ENCODE measurements at places on chromosomes 16 and 17.

DNA sequence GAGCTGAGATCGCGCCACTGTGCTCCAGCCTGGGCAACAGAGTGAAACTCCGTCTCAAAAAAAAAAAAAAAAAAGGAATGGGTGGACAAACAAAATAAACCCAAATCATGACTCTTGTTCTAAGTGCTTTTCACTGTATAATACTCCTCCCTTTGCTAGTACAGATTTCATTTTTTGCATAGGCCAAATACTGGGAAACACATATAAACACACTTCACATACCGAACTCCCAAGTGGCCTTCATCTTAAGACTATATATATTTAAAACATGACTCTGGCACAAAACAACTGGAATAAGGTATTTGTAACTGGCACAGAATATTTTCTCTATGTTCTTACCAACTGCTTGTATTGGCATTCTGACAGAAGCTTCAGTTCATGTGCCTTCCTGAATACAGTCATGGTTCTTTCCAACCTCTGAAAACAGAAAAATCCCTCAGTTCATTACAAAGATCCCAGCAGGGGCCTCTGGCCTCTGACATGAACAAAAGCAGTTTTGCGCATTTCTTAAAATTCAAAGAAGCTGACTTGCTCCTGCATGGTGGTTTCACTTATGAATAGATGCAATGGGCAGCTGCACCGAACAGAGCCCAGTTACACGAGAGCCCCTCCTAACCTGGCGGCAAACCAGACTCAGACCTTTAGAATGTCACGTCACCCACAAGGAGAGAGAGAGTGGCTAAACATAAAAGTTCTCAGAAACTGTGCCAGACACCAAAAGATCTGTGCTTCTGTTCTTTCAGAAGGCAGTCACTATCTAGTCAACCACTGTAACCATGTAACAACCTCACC, 19.1 kb upstream of the COPRS start:
- DNase-seq, result no peak

DNA sequence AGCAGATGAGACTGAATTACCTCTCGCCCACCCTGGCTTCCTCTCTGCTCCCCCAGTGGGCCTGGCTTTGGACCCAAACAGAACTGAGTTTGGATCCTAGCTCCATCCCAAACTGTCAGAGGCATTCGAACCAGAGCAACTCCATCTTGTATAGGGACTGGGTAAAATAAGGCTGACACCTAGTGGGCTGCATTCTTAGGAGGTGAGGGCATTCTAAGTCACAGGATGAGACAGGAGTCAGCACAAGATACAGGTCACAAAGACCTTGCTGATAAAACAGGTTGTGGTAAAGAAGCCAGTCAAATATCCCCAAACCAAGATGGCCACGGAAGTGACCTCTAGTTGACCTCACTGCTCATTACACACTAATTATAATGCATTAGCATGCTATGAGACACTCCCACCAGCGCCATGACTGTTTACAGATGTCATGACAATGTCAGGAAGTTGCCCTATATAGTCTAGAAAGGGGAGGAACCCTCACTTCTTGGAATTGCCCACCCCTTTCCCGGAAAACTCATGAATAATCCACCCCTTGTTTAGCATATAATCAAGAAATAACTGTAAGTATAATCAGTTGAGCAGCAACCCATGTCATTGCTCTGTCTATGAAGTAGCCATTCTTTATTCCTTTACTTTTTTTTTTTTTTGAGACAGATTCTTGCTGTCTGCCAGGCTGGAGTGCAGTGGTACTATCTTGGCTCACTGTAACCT, 44.4 kb downstream of the LYRM1 start:
- DNase-seq, result no peak

DNA sequence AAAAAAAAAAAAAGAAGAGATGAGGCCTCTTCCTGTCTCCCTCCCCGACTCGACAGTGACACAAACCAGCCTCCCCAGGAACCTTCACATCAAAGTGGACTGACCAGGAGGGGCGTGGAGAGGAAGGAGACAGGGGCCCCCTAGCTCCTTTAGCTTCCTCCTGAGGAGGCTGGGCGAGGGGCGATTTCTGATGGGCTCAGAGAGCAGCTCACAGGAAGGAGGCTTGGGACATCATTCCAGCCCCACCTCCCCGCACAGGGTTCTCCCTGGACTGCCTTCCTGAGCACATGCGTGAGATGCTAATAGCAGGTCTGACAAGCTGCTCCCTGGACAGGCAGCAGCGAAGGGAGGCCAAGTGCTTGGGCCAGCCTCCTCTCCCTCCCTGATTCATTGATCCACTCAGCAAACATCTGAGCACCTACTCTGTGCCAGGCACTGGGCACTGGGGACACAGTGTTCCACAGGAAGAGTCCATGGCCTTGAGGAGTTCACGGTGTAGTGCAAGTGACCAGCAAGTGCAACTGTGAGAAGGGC, 14.4 kb upstream of the DOK4 start:
- DNase-seq, result no peak

- no peak for DNase-seq
Observed at GRCh38 chr17:81964081-81964849, 3.3 kb upstream of the NOTUM start.

- no peak for DNase-seq
Observed at GRCh38 chr17:62627904-62628633, 599 bp downstream of the MRC2 start.
